ENCODE measurements at places on chromosomes 7 and 10. TPM values are rescaled to one million over a fixed set of nuclear protein-coding genes. Genes with fewer than 3 reads are reported as not detected.

DNA sequence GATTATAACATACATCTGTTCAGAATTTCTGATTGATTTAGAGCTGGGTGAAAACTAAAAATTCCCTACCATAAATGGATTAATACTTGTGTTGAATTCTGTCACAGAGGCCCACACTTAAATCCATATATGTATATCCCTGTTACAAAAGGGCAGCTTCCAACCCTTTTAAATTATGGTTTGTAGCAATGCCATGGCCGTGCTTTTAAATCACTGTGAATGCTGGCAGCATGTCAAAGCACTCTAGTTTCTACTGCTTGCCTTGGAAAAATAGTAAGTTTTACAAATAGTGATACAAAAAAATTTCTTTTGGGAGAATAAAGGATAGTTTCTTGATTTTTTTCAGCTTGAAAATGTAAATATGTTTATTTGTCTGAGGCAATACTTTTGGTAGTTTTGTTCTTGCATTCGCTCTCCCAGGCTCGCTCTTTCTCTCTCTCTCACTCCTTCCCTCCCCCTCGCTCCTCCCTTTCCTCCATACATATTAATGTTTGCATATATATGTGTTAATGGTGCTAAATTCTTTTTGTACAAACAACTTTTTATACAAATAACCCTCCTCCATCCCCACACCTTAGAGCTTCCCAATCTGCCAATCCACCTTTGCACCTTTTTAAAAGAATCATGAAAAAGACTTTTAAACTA lies 29.8 kb downstream of the TES start:
- no peak for DNase-seq

DNA sequence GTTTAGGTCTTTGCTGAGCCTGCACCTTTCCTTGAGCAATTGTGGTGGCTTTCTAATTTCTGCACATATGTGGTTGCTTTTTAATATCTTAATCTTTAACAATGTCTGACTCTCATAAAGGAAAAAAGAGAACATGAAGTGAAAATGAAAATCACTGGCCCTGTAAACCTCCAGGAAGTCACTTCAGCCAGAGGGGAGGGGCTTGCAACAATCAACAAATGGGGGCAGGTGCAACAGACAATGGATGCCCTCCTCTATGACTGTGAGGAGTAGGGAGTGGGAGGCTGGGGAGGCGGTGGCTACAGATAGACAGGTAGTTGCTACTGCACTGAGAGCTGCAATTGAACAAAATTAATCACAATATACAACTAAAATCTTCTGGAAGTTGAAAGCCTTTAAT lies 1377.4 kb downstream of the XPNPEP1 start:
- DNase-seq: no peak

GRCh38 chr10:114996542-114996941 lies 58.5 kb downstream of the TRUB1 start:
- DNase-seq: no peak

DNA sequence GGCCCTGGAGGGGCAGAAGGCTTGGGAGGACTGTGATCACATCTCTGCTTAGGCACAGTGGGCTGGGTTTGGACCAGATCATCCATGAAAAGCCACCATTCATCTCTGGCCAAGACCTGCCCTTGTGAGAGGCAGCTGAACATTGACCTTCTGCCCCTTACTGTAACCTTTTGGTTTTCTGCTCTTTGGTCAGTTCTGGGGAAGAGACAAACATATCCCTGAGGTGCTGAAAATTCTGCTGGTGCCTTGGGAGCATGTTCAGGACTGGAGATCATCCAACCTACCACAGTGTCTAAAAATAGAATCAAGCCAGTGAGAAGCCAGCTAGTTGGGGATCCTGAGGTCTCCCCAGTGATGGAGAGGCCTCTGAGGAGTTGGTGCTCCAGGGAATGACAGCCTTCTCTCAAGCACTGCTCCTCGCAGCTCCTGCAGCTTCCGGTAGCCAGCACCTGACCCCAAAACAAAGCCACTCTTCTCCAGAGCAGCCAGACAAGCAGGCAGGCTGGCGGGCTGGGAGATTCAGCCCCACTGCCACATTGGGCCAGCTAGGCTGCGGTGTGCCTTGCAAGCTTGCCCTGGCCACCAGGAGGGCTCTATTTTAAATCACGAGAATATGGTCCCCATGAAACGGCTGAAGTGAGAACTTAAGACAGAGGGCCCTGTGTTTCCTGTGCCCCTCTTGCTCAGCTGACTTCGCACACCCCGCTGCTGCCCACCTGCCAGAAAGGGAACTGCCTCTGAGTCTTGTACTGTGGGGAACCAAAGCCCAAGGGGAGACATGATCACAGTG lies 37.8 kb upstream of the UBE2H start:
- no peak for DNase-seq

DNA sequence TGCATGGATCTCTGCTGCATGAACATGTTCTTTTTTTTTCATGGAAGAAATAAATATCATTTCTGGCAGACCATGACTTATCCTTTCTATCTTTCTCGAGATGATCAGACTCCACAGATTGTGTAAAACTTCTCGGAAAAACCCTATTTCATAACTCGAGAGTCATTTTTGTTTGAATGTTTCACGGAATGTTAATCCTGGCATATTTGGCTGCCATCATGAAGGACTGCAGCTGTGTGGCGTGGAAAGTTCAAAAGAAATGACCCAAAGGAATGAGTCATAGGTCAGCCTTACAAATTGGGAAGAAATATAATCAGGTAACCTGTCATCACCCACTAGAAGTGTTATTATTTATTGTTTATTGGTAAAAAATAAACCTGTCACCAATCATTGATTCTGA lies 566.8 kb downstream of the SDK1 start:
- DNase-seq: no peak

DNA sequence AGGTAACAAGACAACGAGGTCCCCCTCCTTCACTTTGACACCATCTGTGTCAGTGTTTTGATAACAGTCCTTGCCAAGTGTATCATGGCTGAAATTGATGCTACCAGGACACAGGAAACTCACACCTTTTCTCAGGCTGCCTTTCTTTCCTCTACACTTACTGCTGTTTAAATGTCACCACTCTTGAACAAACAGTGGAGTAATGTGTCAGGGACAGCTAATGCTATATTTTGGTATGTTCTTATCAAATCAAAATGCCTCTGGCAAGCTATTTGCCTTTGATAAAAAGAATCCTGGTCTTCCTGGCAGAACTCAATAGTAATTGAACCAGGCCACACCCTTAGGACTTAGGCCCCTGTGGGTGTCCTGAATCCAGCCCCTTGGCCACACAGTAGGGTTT lies 692.9 kb downstream of the LRMDA start:
- DNase-seq: no peak

- no peak for DNase-seq
These were observed 32.4 kb downstream of the WDR86 start for GRCh38 chr7:151377406-151377805.

DNA sequence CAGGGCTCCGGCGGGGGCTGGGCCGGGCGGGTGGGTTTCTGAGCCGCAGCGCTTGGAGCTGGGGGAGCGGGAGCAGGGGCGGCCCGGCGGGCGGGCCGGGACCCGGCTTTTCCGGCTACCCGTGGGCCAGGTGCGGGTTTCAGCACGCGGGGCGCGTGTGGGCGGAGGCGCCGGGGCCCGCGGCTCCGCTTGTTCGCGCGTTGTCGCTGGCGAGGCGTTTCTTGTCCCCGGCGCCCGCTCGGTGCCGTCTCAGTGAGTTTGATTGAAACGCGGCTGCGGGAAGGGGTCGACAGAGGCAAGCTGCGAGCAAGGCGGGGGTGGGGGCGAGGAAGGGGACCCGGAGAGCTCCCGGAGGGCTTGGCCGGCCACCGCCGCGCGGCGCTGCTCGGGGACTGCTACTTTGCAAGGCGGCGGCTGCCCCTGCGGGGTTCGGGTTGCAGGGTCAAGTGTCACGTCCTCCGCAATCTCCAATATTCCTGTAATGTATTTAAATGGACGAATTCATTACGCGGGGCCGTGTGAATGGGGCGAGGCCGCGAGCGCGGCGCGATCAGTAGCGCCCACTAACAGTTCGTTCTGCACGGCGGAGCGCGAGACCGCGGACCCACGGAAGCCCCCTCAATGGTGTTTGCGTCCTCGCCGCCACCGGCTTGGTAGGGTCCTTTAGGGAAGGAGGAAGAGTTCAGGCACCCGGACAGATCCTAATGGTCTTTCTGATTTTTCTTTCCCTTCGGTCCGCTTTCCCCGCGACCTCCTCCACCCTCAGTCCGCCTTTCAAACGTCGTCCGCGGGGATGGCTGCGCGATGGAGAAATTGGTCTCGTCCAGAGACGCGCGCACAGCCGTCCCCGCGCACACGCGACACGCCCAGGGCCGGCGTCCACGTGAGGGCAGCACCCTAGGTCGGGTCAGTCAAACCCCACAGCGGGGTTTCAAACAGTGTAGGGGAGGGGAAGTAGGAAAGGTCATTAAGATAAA lies 76.9 kb downstream of the INSIG1 start:
- DNase-seq: no peak

GRCh38 chr10:49282879-49283341 lies 16.1 kb upstream of the C10orf71 start:
- no peak for DNase-seq

DNA sequence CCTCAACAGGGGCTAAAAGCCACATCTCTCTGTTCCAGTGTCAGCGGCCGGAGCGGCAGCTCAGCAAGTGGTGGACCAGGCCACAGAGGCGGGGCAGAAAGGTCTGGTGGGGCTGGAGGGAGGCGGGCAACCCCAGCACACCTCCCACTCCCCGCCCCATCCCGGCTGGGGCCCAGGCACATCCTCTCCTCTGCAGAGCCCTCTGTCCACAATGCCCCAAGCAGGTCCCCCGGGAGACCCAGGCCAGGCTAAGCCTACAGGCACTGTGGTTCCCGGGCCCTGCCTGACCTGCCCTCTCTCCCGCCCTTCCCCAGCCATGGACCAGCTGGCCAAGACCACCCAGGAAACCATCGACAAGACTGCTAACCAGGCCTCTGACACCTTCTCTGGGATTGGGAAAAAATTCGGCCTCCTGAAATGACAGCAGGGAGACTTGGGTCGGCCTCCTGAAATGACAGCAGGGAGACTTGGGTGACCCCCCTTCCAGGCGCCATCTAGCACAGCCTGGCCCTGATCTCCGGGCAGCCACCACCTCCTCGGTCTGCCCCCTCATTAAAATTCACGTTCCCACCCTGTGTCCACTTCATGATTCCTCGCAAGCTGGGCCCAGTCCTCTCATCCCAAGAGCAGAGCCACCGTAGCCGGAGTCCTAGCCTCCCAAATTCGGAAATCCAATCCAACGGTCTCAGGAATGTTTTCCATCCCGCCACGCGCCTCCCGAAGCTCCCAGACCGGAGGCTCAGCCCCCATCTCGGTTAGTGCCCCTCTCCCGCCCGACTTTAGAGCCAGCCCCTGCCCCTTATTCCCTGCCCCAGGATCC lies 2.1 kb downstream of the ADIRF start:
- DNase-seq: no peak

DNA sequence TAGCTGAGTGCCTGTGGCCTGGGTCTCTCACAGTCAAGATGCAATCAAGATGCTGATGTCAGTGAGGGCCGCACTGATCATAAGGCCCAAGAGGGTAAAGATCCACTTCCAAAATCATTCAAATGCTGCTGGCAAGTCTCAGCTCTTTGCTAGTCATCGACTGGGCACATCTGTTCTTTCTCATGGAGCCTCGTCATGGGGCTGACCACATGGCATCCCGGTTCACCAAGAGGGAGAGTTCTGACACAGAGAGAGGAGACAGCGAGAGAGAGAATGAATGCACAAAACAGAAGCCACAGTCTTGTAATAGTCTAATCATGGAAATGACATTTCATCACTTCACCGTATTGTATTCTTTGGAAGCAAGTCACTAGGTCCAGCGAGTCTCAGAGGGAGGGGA lies 1067.5 kb upstream of the C7orf33 start:
- no peak for DNase-seq

- no peak for DNase-seq
These were observed 25.7 kb upstream of the LRRC4 start for GRCh38 chr7:128056901-128057300.

DNA sequence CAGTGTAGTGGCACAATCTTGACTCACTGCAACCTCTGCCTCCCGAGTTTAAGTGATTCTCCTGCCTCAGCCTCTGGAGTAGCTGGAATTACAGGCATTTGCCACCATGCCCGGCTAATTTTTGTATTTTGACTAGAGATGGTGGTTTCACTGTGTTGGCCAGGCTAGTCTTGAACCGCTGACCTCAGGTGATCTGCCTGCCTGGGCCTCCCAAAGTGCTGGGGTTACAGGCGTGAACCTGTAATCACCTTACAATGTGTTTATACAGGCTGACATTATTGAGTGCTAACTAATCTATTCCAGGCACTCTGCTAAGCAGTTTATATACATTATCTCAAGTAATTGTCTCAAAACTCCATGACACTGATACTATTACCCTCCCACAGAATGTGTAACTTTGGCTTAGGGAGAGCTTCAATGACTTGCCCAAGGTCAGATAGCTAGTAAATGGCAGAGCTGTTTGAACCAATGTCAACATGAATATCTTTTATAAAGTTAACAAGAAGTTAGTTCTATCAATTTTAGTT lies 36.8 kb downstream of the KIFBP start:
- DNase-seq: no peak

- DNase-seq: no peak
These were observed 11.7 kb upstream of the ZNF862 start for GRCh38 chr7:149826344-149827088.

- peak; percentile 23 for DNase-seq
These were observed 313.3 kb upstream of the AKR1E2 start for GRCh38 chr10:4512671-4513240.

Gene PRKG1
- 10.7 TPM for total RNA-seq

Gene ZNF786
- total RNA-seq: 19.0 TPM

Gene GIMAP6
- total RNA-seq: 47.7 TPM

Gene ECHDC3
- total RNA-seq: 6.1 TPM

Gene NRCAM
- total RNA-seq: 2.2 TPM

Gene NPFFR1
- total RNA-seq: not detected

Gene TRPV6
- not detected for total RNA-seq

Gene DENND2A
- 41.0 TPM for total RNA-seq

All from endothelial cell (in vitro differentiated cells).